NCI-H446 treated with DMSO at 0.1 percent for 48 hours (cell line): ENCODE measurements at places on chromosomes 3 and 15.

DNA sequence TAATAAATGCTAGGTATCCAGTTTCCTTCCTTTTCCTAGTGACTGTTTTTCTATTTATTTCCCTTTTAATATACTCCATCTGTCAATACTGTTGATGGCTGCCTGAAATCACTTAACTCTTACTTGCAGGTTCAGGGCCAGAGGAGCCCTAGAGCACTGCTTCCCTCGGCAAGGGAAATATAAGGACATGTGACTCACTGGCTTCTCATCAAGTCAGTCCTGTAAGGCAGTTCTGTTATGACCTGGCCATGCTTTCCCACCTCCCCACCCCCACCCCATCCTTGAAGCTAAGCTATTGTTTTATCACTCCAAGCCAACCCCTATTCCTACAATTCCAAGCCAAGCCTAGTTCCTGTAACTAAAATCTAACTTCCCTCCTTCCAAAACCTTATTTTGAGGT, 800.7 kb downstream of the ROBO1 start:
- DNase-seq, result no peak

GRCh38 chr15:62050115-62050514, 10.1 kb downstream of the VPS13C start:
- no peak for DNase-seq

DNA sequence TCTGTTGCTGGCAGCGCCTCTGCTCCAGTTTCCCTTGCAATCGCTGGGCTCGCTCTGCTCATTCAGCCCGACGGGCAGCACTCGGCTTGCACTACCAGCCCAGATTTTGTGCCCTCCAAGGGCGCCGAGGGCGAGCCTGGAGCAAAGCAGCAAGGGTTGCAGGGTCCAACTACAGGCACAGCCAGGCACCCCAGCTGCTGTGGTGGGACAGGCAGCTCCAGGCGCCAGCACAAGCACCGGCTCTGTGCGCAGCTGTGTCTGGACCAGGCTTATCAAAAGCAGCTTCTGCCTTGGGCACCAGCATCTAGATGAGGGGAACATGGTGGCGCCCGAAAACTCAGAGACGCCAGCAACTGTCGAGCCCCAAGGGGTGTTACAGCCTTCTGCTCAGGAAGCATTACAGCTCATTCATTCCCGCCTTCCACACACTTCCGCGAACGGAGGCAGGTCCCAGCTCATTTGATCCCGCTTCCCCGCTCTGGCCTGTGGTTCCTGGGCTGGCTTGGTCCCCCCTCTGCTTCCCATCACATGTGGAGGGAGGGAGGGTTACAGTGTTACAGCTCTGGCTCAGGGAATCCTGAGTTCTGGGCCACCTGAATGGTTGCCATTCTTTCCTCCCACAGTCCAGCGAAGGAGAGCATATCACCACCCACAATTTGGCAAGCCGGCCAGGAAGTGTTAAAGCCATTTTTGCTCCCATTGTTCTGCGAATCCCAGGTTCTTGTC, 409.9 kb upstream of the ALCAM start:
- DNase-seq, result no peak

GRCh38 chr3:123792473-123793201, 91.5 kb downstream of the MYLK start:
- DNase-seq, result no peak

GRCh38 chr15:33735637-33736247, 232.6 kb upstream of the CHRM5 start:
- DNase-seq, result no peak

- DNase-seq, result no peak
Measured at GRCh38 chr3:16033889-16034687, 140.4 kb upstream of the GALNT15 start.

GRCh38 chr15:98980899-98981228, 26.7 kb downstream of the PGPEP1L start:
- no peak for DNase-seq

- no peak for DNase-seq
Measured at GRCh38 chr15:77004189-77004588, 9.3 kb downstream of the PSTPIP1 start.

- no peak for DNase-seq
Measured at GRCh38 chr3:9251055-9251786, 1.8 kb upstream of the SRGAP3 start.

DNA sequence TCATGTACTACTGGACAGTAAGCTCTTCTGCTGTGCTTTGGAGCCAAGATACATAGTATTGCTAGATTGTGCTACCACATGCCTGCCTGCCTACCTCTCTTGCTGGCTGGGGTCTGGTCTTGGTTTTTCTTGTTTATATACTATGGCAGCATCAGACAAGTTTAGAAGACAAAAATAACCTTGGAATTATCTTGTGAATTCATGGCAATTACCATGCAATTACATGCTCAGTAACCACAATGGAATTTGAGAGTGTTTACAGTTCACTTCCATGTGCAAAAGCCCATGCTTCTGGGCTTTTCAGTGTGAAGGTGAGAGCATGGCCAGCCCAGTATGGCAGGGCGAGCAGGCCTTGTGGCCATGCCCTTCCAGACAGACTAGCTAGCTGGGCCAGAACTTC, 48.0 kb upstream of the C15orf61 start:
- DNase-seq, result no peak

DNA sequence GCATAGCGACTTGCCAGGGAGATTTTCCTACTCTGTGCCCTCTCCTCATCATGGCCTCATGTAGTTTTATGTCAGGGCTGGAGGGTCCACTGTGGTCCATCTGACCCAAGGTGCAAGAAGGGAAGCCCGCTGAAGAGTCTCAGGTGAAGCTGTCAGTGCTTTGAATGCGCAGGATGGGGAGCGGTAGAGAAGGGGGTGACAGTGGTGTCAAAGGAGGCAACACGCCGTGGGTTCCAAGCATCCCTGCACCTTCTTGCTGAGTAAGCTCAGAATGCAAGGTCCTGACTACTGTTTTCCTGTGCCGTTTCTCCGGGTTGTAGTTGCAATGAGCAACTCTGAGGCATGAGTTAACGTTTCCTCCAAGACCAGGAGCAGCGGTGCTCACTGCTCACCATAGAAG, 44.9 kb upstream of the RAB6B start:
- no peak for DNase-seq

DNA sequence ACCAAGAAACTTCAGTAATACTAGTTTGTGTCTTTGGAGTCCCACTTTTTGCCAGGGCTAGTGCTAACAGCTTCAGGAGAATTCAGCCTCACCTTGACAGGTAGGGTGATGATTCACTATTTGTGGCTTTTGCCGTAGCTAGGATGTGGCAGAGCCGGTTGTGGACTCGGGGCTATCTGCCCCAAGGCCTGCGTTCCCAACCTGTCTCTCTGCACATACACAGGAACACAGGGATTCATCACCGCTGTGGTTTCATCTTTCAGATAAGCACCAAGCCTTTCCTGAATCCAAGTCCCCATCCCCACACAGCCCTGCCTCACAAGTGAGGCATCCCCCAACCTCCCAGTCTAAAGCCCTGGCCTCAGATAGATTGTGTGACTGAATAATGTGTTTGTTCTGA, 45.2 kb upstream of the POLG start:
- DNase-seq, result no peak

GRCh38 chr3:135930255-135930654, 35.3 kb upstream of the PPP2R3A start:
- no peak for DNase-seq

DNA sequence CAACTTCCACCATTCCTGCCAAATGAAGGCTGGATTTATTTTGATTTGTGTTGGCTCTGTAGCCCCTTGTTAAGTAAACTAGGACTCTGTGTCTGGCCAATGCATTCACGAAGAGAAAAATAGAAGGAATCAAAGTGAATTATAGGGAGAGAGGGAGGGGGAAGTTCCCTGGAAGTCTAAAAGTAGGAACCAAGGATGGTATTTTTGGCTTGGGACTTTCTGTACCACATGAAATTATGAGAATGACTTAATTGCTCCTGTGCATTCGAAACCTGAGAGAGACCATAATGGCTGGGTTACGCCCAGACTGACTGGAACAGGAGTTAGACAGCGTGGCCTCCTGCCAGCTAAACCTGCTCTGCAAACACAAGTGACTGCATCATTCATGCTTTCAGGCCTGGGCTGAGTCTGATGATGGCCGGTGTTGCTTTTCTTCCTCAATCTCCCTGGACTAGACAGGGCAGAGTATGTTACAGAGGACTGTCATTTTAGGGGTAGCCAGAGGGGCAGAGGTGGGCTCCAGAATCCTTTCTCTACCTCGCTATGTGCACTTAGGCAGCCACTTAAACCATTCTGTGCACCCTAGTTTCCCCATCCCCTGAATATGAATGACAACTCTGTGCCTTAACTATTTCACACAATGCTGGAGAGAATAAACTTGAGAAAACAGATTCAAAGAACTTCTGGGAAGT, 58.9 kb downstream of the MYO1E start:
- DNase-seq, result no peak

DNA sequence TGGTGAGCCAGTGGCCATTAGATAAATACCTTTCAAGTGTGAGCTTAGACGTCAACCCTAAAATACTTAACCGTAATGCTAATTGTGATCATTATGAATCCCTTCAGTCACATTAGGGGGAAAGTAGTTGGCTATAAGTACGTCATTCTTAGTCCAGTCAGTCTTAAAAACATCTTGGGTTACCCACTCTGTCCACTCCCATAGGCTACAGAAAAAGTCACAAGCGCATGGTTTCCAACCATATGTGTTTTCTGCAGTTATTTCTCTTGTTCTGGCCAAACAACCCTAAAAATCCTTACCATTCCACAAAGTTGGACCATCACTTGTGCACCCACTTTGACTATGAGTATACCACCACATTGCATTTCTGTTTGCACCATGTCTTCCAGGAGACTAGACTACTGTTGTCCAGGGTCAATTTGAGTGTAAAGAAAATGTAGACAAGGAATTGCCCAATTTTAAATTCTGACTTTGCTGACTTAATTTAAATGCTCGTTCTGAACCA, 3.3 kb downstream of the RPL15 start:
- no peak for DNase-seq

GRCh38 chr3:26202169-26202568, 412.3 kb downstream of the OXSM start:
- no peak for DNase-seq

- DNase-seq, result no peak
Measured at GRCh38 chr3:128123156-128123537, 465 bp downstream of the RUVBL1 start.

DNA sequence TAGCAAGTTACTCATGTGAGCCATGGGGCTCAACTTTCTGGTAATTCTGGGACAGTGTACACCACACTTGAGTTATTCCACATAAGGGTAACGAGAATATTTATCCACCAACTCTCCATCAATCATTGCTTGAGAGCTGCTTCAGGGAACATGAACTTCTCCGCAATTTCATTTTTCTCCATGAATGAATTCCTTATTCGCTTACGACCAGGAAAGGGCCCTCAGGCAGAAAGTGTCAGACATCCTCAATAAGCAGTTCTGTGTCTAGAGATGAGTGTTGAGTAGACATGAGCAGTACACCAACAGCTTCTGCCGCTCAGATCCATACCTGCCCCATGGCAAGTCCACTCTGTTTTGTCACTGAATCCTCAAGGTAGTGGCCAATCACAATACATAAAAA, 24.8 kb upstream of the IQCF2 start:
- DNase-seq, result no peak

DNA sequence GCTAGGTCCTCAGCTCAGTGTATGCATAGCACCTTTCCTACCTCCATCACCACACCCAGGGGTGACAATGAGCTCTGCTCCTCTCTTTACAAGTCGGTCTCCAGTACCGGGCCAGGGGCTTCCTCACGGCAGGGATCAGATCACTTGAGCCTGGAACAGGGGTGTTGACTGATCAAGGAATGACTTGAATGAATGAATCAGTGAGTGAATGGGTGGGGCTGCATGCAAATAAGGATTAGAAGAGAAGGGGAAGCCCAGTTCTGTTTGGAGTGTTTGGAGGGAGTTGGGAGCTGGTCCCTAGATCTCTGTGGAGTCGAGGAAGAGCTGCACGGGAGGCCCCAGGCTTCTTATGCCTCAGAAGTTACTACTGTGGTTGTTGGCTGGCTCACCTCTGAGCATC, 87.0 kb downstream of the TMEM266 start:
- no peak for DNase-seq

- no peak for DNase-seq
Measured at GRCh38 chr3:55888282-55888885, 401.3 kb upstream of the WNT5A start.

GRCh38 chr3:2544212-2544611, 445.5 kb downstream of the CNTN4 start:
- DNase-seq, result no peak

- no peak for DNase-seq
Measured at GRCh38 chr3:121529308-121529707, 16.5 kb downstream of the POLQ start.

DNA sequence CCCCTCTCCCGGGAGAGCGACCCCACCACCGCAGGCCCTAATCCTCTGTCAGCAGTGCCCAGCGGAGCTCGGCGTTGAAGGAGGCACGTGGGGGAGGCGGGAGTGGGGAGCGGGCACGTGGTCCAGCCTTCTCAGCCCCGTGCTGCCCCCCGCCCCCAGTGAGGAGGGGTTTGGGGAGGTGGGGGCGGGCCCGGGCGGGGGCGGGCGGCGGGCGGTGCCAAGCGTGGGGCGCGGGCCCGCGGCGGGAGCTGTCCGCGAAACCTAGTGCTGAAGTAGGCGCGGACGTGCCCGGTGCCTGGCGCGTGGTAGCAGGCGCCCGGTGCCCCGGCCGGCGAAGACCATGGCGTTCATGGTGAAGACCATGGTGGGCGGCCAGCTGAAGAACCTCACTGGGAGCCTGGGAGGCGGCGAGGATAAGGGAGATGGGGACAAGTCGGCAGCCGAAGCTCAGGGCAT, at the start of gene CPLX3:
CPLX3 (plus strand) TSS at position 264 of the 456 bp plus-strand sequence; CDS start at position 341, 77 bp downstream.
- no peak for DNase-seq

- no peak for DNase-seq
Measured at GRCh38 chr3:29544701-29545363, 264.0 kb downstream of the RBMS3 start.

DNA sequence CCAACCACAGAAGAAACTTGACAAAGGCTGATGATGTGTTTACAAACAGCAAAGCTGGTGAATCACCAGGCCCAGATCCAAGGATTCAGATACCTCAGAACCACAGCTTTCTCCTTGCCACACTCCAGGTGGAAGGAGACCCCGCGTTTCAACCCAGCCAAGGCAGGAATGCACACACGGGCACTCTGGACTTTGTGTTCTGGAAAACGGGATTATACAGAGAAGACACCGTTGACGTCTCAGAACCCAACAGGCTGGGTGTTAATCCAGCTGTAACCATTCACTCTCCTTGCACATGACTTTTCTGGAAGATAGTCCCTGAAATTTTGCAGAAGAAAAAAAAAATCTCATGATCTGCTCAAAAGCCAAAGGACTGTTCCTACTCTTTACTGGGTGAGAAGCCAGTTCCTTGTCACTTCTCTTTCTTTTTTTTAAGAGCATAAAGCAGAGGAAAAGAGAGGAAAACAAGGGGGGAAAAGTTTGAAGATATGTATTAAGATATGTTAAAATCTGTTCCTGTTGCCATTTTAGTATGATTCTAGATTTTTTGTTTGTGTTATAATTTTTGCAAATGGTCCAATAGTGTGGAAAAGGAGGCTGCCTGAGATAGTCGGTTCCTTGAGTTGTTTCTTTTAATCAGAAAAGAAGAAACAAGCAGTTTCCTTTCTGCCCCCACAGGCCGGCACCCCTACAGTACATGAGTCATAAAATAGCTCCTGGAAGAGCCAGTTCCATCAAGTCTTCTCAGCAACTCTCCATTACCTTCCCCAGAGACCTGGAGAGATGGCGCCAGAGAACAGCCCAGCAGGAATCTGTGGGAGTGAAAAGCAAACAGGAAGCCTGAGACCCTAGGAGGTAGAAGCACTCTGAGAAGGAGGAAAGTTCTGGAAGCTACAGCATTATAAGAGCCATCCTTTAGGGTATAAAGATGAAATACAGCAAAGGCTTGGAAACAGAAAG, 73.1 kb downstream of the RORA start:
- DNase-seq, result no peak

GRCh38 chr3:156816091-156816793, 9.9 kb upstream of the LEKR1 start:
- no peak for DNase-seq
